ENCODE measurements at places on chromosomes 7 and 10. TPM values are rescaled to one million over a fixed set of nuclear protein-coding genes. Genes with fewer than 3 reads are reported as not detected.

KCND2 gene
- total RNA-seq = not detected

FAM131B gene
- 1.3 TPM for total RNA-seq

DNA sequence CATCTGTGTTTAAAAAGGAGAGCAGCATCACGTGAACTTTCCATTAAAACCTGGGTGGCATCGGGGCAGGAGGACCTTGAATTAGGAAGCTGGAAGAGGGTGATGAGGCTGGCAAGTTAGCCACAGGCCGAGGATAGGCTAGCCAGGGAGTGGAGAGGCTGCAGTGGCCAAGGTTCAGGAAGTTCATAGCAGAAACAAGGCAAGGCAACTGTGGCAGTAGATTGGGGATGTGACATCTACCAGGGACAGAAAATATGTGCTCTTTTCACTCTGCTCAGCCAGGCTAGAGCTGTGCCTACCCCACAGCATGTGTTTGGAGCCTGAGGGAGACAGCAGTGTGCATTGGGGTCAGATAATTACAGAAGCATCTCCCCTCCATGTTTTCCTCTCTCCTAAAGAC lies 2.2 kb upstream of the INPP5F start:
- H3K36me3 ChIP-seq = no peaks in the 10 kb centered on the region
- H3K4me1 ChIP-seq = peaks cover 45% of the 10 kb centered on the region
- no peak overlapping the region for H3K27ac ChIP-seq
- DNase-seq = no peak

DNA sequence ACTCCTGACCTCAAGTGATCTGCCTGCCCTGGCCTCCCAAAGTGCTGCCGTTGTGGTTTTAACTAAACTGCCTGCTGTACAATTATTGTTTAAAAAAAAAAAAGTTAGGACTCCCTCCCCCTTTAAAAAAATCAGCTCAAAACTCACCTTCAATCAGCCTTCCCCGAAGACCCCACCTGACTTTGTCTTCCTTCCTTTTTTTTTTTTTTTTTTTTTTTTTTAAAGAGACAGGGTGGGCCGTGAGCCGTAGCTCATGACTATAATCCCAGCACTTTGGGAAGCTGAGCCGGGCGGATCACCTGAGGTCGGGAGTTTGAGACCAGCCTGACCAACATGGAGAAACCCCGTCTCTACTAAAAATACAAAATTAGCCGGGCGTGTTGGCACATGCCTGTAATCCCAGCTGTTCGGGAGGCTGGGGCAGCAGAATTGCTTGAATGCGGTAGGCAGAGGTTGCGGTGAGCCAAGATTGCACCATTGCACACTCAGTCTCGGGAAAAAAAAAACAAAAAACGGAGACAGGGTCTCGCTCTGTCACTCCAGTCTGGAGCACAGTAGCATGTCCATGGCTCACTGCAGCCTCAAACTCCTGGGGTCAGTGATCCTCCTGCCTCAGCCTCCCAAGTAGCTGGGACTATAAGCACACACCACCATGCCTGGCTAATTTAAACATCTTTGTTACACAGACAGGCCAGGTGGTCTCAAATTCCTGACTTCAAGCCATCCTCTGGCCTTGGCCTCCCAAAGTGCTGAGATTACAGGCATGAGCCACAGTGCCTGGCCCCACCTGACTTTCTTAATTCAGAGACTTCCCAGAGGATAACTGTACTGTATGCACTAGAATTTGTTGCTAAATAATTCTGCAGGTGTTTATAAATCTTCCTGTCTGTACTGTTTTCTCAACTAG lies 3.2 kb downstream of the FIS1 start:
- no peak for DNase-seq
- no peaks in the 10 kb centered on the region for H3K27me3 ChIP-seq
- peaks cover 20% of the 10 kb centered on the region for H3K4me1 ChIP-seq
- no peak overlapping the region for H3K27ac ChIP-seq

DNA sequence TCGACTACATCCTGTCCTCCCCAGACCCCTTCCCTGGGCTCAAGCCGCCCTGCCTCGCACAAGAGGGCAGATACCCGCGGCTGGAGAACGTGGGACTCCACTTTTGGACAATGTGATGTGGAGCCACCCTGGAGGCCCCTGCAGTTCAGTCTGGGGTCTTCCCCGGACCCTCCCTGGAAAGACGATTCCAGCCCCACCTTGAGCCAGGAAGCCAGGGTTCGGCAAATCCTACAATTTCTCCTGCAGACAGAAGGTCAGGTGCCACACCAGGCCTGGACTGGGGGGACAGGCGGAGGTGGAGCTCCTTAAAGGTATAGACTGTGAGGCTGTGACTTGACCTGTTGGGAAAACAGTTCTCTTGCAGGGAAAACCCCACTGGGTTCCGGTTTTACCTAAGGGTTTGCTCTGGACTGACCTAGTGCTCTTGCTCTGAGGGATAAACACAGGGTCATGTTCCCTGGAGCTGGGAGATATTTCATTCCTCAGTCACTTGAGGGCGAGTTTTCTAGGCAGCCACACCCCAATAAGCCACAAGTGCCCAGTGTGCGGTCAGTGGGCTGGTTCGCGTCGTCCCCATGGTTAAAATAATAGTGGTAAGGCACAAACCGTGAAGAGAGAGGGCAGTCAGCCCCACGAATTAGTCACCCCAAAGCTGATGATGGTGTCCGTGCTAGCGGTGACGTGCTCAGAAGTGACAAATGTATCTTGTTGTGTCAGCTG lies 1.6 kb downstream of the FOXL3 start:
- H3K4me3 ChIP-seq = no peak overlapping the region
- H3K27me3 ChIP-seq = peaks cover 30% of the 10 kb centered on the region
- H3K27ac ChIP-seq = no peak overlapping the region
- no peaks in the 10 kb centered on the region for H3K36me3 ChIP-seq
- no peaks in the 10 kb centered on the region for H3K4me1 ChIP-seq

GRCh38 chr10:50234486-50234885 lies 16.8 kb downstream of the ASAH2 start:
- H3K36me3 ChIP-seq = no peaks in the 10 kb centered on the region
- DNase-seq = no peak
- H3K4me1 ChIP-seq = no peaks in the 10 kb centered on the region
- H3K4me3 ChIP-seq = no peak overlapping the region
- H3K27ac ChIP-seq = no peak overlapping the region

GRCh38 chr10:51524041-51524440 lies 175.4 kb downstream of the CSTF2T start:
- H3K27ac ChIP-seq = no peak overlapping the region
- DNase-seq = no peak
- no peaks in the 10 kb centered on the region for H3K36me3 ChIP-seq
- no peak overlapping the region for H3K4me3 ChIP-seq
- no peaks in the 10 kb centered on the region for H3K27me3 ChIP-seq
- H3K4me1 ChIP-seq = peaks cover 13% of the 10 kb centered on the region

GRCh38 chr7:15245831-15246230 lies 316.0 kb downstream of the AGMO start:
- H3K4me1 ChIP-seq = no peaks in the 10 kb centered on the region
- DNase-seq = no peak
- no peak overlapping the region for H3K27ac ChIP-seq
- no peak overlapping the region for H3K4me3 ChIP-seq
- no peaks in the 10 kb centered on the region for H3K27me3 ChIP-seq
- no peaks in the 10 kb centered on the region for H3K36me3 ChIP-seq

DNA sequence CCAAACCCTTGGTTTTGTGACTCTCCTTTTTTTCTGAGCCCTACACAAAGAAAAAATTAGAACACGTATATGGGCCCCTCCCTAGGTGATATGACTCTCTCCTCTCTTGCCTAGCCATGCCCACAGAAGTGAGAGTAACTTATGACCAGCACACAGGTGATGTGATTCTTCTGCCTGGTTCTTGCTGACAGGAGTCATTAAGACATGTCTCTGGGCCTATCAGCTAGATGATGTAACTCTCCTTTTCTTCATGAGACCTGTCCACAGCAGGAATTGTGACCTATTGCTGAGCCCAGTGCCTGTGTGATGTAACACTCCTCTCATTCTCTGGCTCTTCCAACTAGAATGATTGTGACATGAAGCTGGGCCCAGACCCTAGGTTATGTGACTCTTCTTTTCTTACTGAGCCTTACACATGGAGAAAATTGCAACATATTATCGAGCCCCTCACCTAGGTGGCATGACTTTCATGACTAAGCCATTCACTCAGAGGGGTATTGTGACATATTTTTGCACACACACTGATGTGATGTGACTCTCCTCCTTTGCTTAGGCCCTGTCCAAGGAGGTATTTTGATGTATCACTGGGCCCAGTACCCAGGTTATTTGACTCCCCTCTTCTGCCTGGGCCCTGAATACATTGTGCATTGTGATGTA lies 31.4 kb upstream of the ZNF107 start:
- H3K36me3 ChIP-seq = no peaks in the 10 kb centered on the region
- no peak for DNase-seq
- H3K27ac ChIP-seq = no peak overlapping the region
- no peaks in the 10 kb centered on the region for H3K4me1 ChIP-seq
- H3K4me3 ChIP-seq = no peak overlapping the region

DNA sequence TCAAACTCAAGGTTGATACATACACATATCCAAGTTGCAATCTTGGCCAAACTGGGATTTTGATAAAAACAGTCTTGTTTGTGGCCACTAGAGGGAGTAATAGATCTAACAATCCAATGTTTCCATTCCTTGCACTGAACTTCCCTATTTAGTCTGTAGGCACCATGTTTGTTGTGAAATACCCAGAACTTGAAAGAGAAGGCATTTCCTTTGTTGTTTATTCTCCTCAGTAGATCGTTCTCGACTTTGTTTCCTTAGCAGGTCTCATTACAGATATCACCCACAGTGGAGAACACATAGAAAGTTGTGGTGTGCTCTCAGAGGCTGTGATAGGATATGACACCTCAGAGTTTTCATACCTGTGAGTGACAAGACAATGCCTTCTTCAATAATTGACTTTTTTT lies 70.3 kb upstream of the MXI1 start:
- DNase-seq = peak; percentile 74
- H3K27ac ChIP-seq = peak overlapping the region; percentile 57
- H3K36me3 ChIP-seq = peaks cover 5% of the 10 kb centered on the region
- no peaks in the 10 kb centered on the region for H3K27me3 ChIP-seq

GRCh38 chr7:12066004-12066403 lies 145.1 kb upstream of the TMEM106B start:
- no peak overlapping the region for H3K4me3 ChIP-seq
- no peak overlapping the region for H3K27ac ChIP-seq
- no peaks in the 10 kb centered on the region for H3K4me1 ChIP-seq
- H3K36me3 ChIP-seq = no peaks in the 10 kb centered on the region

CCDC3 gene
- 0.07 TPM for total RNA-seq

DNA sequence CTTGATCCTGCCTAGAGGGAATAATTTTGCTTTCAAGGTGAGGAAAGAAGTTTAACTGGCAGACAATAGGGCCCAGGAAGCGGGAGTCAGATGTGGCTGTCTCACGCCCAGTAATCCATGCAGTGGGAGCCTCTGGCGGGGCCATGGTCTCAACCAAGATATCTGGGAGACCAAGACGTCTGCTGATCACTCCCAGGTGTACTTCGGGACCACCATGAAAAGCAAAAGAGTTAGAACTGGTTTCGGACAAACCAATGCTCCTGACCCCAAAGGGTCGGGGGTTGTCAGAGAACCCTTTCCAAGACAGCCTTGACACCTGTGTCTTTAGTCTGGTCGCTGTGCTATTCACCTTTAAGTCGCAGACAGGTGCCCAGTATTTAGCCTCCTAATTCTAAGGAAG lies 256.9 kb upstream of the MBL2 start:
- H3K27ac ChIP-seq = no peak overlapping the region
- H3K27me3 ChIP-seq = no peaks in the 10 kb centered on the region

- peaks cover 29% of the 10 kb centered on the region for H3K4me1 ChIP-seq
- H3K36me3 ChIP-seq = no peaks in the 10 kb centered on the region
- H3K27ac ChIP-seq = peak overlapping the region; percentile 1
- no peak for DNase-seq
Observed at GRCh38 chr7:105309235-105310169, 79.2 kb downstream of the SRPK2 start.

GRCh38 chr10:78203915-78204818 lies 170.5 kb downstream of the RPS24 start:
- H3K27me3 ChIP-seq = peaks cover 9% of the 10 kb centered on the region
- H3K4me1 ChIP-seq = peaks cover 15% of the 10 kb centered on the region
- H3K27ac ChIP-seq = peak overlapping the region; percentile 20
- H3K36me3 ChIP-seq = no peaks in the 10 kb centered on the region
- no peak for DNase-seq

ZFAND4 gene
- 2.5 TPM for total RNA-seq

- H3K27ac ChIP-seq = no peak overlapping the region
- no peaks in the 10 kb centered on the region for H3K36me3 ChIP-seq
- no peak overlapping the region for H3K4me3 ChIP-seq
- DNase-seq = peak; percentile 35
Observed at GRCh38 chr7:34430456-34430855, 227.6 kb upstream of the NPSR1 start.

DNA sequence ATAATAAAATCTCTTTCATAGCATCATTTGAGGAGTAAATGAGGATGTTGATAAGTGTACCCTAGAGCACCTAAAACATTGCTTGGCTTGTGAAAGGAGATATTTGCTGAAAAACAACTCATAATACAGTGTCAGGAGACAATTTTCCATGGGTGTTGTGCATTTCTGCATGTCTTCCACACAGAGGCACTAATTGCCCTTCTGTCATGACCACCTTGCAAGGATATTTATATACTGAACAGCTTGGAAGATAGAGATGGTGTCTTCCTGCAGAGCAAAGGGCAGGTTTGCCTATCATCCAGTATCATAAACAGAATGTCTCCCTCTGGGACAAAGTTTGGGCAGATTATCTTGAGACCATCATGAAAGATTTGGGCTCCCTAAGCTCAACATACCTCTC lies 495.2 kb upstream of the LRRN3 start:
- peak; percentile 18 for DNase-seq
- no peaks in the 10 kb centered on the region for H3K27me3 ChIP-seq
- no peak overlapping the region for H3K27ac ChIP-seq
- H3K36me3 ChIP-seq = no peaks in the 10 kb centered on the region
- H3K4me3 ChIP-seq = no peak overlapping the region

C10orf120 gene
- not detected for total RNA-seq
